Frontal cortex (tissue), 4 donors: ENCODE measurements at places on chromosomes 3 and 15.

GRCh38 chr3:9791790-9792404 is 376 bp downstream of the TADA3 start:
- DNase-seq, result no peak

DNA sequence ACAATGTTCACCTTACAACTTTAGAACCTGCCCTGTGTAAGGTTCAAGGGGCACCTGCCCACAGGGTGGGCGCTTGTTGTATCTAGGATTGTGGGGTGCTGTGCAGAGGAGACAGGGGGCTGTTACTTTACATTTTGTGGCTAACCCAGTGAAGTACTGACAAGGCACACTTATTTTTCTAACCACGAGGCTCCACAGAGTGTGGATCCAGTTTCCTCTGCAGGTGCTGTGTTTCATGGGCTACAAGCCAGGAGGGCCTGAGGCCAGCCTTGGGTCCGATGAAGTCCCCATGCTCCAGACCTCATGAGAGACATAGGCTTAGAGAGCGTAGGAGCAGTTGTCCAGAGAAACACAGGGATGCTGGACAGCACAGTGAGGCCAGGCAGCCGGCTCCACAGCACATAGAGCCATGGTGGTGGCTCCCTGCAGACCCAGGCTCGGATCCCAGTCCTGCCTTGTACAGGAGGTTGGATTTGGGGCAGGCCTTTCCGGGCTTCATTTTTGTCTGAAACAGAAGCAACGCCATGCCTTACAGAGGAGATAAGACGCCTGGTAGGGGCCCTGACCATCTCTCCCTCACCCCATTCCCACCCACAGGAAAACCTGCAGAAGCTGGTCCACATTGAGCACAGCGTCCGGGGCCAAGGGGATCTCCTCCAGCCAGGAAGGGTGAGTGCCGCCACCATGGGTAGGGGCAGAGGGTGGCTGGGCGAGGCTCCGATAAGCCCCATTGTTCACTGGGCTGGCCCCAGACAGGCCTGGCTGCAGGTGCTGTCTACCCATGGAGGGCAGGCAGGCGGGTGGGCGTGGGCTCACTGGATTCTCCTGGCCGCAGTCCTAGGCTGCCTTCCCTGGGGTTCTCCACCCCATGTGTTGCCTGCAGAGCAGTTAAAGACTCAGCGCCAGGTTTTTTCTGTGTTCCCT is 40.1 kb upstream of the NR2C2 start:
- DNase-seq, result no peak

- no peak for DNase-seq
Observed at GRCh38 chr15:94834000-94834399, 602.6 kb downstream of the MCTP2 start.

- no peak for DNase-seq
Observed at GRCh38 chr3:172033396-172033795, 6.0 kb upstream of the FNDC3B start.

DNA sequence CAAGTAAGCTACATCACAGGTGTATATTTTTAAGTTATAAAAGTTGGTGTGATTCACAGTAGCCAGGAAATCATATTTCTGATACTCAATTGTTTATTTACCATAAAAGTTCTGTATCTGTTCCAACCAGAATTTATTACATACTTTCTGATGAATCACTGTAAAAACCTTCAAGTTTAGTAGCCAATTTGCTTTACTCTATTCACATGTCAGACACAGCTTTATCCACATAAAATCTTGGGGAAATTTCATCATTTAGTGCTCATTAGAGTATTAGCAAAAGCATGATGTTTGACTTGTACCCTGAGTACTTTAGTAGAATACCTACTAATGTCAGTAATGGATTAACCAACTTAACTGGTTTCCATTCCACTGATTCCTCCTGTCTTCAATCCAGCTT is 249.8 kb downstream of the POLQ start:
- no peak for DNase-seq

GRCh38 chr3:146271180-146271579 is 20.3 kb upstream of the PLSCR4 start:
- DNase-seq, result no peak

DNA sequence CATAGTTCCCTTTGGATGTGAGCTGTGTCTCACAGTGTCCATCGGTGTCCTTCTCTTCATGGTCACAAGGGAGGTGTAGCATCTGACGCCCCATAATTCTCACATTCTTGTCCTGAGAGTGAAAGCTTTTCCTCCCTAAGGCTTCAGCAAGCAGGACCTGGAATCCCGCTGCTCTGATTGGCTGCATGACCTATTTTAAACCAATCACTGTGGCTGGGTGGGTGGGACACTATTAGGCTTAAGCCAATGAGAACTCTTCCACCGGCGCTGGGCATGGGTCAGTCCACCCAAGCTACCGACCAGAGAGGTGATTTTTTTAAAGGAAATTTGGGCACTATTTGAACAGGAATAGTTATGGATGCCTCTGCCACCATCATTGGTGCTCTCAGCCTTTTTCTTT is 385.9 kb downstream of the MFSD1 start:
- no peak for DNase-seq

- no peak for DNase-seq
Observed at GRCh38 chr3:119413603-119414280, 49.7 kb downstream of the TMEM39A start.

DNA sequence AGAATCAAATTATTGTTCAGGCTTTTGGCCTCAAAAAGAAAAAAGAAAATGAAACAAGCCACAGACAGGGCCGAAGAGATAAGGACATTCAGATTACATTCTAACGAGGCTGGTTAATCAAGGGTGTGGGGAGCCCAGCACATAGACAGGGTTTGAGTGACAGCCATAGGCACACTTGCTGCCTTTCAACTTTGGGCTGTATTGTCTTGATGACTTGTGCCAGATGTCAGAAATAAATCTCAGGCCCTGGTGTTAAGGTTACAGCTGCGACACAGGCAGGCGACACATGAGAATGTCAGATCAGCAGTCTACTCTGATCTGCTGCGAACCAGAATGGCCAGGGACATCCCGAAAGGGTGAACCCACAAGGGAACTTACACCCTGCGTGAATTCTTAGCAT is 231.2 kb upstream of the ARRDC4 start:
- no peak for DNase-seq

GRCh38 chr3:100932491-100932890 is 60.7 kb downstream of the ABI3BP start:
- DNase-seq, result no peak

- no peak for DNase-seq
Observed at GRCh38 chr15:96316953-96317629, 13.4 kb upstream of the NR2F2 start.

- DNase-seq, result no peak
Observed at GRCh38 chr3:190366133-190366532, 21.8 kb upstream of the CLDN16 start.

- DNase-seq, result no peak
Observed at GRCh38 chr15:31461375-31461774, 134.7 kb downstream of the KLF13 start.

GRCh38 chr15:68650901-68651709 is 72.3 kb downstream of the CORO2B start:
- no peak for DNase-seq

- DNase-seq, result no peak
Observed at GRCh38 chr3:106617276-106617675, 748.5 kb upstream of the CBLB start.
